ENCODE measurements at places on chromosomes 13 and 19.

GRCh38 chr13:91405240-91405639, 6.8 kb downstream of the GPC5 start:
- no peak for DNase-seq

- no peak for DNase-seq
These were observed 8.4 kb upstream of the KCTD12 start for GRCh38 chr13:76894401-76895110.

DNA sequence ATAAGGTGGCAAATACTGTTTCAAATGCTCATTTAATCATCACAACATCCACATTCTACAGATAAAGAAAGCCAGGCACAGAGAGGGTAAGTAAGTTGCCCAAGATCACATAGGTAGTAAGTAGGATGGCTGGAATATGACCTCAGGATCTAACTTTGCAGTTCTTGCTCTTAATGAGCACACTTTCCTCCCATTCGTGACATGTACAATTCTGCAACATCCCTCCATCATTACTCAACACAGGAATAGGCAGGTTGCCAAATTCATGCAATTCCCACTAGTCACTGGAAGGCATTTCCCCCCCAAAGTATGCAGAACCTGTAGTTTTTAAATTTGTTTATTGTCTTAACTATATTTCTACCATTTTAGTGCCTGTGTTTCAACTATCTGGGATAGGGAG, 109.2 kb downstream of the OLFM4 start:
- no peak for DNase-seq

DNA sequence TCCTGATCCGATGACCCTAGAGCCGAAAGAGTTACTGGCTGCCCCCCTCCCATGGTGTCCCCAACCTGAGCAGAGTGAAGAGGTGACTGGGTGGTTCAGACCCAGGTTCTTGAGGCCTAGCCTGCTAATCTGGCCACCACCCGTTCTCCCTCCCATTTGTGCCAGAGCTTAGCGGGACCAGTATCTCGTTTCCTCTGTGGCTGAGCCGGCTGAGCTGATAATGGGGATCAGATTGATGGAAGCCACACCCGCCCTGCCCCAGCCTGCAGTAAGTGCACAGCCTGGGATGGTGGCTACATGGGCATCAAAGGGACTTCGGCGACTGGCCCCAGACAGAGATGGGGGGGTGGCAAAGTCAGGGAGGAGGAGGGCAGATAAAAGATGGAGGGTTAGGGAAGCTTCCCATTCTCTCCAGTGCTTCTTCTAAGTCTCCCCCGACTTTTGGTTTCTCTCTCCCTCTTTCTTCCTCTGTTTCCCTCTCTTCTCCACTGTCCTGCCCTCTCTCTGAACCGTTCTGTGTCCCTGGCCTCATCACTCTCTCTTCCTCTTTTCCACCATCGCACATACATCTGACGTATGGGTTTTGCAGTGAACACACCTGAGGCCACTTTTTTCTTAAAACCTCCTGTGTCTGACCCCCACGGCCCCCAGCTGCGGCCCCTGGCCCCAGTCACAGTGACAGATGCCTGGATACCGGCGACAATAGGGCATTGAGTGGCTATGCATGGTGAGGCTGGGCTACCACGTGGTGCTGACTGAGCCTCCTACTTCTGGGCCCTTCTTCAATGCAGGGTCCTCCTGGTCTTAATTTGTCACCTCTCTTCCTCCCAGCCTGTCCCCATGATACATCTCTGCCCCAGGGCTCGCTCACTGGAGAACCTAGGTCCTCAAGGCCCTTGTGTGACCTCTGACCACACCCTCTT, 2.4 kb downstream of the ELAVL3 start:
- DNase-seq: no peak

- peak; percentile 50 for DNase-seq
These were observed 1.3 kb upstream of the INTS6 start for GRCh38 chr13:51453959-51454703.

DNA sequence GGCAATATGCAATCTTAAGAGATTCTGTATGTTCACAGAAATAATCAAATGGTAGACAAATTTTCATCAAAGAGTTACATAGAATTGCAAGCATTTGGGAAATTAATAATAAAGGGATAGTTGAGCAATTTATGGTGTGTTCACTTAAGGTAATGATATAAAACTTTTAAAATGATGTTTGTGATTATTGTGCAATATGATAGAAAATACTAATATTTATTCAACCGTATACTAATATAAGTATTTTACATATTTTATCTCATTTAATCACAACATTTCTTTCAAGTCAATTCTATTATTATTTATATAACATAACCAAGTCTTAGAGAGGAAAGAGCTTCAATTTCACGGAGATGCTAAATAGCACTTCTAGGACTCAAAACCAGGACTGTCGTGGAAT, 716.8 kb upstream of the MIR17HG start:
- DNase-seq: no peak

DNA sequence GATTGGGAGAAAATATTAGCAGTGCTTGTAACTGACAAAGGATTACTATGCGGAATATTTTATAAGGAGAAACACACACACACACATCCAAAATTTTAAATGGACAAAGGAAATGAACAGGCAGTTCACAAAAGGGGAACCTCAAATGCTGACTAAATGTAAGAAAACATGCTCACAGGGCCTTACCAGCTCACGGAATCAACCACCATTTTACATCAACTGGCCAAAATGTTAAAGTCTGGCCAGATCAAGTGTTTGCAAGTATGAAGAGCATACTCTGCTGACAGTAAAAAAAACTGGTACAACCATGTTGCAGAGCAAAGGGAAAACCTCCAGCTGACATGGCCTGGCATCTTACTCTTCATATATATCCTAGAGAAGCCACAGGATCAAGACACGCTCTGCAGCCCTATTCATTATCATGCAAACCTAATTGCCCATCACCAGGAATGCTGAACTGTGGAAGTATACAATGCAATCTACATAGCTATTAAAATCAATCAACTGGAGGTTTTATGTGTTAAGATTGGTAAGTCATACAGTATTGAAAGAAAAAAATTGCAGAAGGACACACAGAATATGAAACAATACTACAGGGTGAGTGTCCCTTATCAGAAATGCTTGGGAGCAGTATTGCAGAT, 124.4 kb downstream of the RNF17 start:
- DNase-seq: no peak

DNA sequence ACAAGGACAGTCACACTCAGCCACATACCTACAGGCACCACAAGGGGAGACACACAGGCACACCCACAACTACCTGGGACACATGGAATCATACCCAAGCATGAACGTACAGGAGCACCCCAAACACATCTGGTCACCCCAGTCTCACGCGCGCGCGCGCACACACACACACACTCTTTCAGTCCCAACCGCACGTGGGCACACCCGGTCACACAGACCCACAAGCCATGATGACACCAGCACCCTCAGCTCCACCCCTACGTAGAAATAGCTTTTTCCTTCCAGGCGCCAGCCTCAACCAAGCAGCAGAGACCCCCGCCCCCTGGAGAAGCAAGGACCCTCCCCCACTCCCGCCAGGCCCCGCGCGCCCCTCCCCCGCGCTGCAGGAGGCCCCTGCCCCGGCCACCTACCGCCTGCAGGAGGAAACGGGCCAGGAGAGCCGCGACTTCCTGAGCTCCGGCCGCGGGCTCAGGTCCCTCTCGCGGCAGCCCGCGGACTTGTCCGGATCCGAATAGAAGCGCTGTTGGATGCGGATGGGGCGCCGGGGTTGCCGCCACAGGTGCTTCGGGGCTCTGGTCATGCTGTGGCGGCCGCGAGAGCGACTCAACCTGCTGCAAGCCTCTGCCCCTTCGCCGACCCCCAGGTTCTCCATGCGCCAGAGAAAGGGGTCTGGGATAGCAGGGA, 6.4 kb upstream of the PDE4C start:
- DNase-seq: no peak

- no peak for DNase-seq
These were observed 1243.5 kb downstream of the EFNB2 start for GRCh38 chr13:105291987-105292386.

DNA sequence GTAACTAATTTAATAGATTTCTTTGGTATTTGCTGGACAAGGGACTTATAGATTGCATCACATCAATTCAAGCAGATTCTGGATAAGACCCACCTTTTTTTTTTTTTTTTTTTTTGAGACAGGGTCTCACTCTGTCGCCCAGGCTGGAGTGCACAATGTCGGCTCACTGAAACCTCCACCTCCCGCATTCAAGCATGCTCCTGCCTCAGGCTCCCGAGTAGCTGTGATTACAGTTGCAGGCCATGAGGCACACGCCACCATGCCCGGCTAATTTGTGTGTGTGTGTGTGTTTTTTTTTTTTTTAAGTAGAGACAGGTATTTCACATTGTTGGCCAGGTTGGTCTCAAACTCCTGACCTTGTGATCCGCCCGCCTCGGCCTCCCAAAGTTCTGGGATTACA, 4.2 kb upstream of the PRODH2 start:
- DNase-seq: no peak

DNA sequence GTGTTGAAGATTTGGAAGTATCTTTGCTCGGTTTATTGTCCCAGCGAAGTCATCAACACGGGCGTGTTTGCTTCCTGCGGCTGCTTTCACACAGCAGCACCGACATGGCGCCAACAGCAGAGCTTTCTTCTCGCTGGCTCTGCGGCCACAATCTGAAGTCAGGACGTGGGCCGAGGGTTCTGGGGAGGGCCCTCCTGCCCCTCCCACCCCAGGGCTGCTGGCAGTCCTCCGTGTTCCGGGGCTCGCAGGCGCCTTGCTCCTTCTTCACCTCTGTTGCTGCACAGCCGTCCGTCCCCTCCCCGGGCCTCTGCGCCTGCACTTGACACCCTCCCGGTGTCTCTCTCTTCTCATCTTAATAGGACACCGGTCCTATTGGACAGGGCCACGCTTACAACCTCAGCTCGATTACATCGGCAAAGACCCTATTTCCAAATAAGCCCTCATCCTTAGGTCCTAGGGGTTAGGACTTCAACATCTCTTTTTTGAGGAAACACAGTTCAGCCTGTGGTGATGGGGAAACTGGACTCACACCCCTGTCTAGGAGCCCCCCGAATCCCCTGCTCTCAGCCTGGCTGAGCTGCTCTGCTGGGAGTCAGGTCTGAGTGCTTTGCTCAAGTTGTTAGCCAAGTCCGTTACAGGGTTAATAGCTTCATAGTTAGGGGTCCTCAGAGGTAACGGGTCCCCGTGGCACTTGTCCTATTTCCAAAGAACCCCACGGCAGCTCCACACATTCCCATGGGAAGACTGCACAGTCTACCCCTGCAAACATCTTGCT, 2.7 kb upstream of the TEX29 start:
- no peak for DNase-seq

DNA sequence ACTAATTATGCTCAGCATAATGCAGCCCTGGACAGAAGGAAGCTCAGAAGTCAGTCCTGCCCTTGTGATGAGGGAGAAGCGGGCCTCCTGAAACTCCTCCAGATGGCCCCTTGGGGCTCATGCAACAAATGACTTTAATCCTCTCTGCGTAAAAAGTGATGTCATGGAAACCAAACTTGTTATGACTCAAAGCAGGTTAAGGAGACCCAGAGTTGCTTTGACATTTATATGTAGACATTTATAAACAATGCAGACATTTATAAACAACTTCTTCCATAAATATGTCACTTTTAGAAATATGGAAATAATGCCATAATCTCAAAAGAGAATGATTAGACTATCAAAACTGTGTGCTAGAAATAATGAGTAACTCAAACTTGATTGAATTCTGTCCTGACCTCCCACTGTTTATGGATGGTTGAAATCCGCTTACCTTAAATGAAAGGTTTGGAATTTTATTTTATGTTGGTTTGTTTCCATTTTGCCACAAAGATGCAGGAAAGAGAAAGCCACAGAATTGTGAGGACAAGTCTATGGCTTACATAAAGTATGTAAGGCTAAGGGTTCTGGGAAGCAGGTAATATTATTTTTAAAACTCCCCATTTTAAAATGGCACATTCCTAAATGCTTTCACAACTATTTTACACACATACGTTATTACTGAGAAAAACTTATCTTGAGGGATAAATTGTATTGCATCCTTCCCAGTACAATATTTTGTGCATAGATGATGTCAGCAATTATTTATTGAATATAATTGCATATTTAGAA, 73.7 kb downstream of the CYSLTR2 start:
- no peak for DNase-seq

GRCh38 chr19:19619181-19619848, 828 bp upstream of the PBX4 start:
- no peak for DNase-seq

DNA sequence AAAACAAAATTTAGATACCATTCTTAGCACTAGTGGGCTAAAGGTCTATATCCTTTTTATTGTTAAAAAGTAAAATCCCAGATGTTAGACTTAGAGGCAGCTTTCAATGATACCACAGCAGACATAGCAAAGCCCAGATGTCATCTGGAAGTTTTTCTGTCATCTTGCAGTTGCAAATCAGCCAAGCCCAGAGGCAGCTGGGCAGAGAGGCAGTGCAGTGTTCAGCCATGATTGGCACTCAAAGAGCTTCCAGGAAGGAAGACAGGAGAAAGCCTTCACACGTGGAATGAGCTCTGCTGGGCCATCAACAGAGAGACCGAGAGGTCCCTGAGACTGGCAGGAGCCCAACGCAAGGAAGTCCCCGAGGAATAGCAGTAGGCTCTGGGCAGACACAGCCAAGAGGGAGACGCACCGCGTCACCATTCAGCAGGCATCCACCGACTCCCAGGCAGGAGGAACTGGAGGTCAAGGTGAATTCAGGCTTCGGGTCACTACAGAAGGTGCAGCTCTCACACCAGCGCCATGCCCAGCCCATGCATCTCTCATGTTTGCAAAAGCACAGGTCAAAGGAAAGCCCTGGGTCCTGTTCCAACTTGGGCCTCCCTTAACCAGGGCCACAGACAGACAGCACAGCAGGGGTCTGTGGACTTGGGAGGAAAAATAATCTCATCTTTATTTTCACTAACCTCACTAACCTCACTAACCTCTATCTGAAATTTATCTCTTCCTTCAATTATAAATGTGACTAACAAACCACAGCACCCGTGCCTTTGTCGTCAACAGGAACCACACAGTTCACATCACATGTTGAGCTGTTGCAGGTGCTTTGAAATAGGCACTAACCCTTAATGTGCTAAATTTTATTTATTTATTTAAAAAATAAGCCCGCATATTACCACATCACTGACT, 54.9 kb downstream of the TUBGCP3 start:
- peak; percentile 42 for DNase-seq

GRCh38 chr19:18436671-18437490, 1.1 kb downstream of the ISYNA1 start:
- DNase-seq: peak; percentile 70

GRCh38 chr19:8505680-8506401, 3.4 kb upstream of the PRAM1 start:
- DNase-seq: peak; percentile 64

GRCh38 chr13:25707726-25708125, 336.0 kb downstream of the ATP8A2 start:
- DNase-seq: no peak

DNA sequence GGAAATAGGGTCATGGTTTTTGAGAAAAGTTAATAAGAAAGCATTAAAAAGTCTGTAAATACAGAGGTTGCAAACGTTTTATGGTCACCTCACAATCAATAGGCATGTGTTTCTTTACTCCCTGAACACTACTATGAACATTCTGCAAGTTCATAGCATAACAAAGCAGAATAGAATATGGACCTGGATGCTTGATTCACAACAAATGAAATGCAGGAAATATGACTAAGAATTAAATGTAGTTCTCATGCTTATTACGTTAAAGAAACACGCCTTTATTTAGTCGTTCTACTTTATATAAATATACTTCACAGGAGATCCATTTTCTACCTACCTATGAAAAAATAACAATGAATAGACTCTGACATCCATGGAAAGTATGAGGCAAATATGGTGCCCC, 344.0 kb downstream of the KCTD12 start:
- DNase-seq: no peak

Data from activated CD4-positive, alpha-beta memory T cell treated with anti-CD3 and anti-CD28 coated beads, Interleukin-2, amount 10 ng/mL, durations not matched to agents 7 days and 5 days (primary cell).